Kidney tubule cell (primary cell): ENCODE measurements at places on chromosomes 5 and 9.

DNA sequence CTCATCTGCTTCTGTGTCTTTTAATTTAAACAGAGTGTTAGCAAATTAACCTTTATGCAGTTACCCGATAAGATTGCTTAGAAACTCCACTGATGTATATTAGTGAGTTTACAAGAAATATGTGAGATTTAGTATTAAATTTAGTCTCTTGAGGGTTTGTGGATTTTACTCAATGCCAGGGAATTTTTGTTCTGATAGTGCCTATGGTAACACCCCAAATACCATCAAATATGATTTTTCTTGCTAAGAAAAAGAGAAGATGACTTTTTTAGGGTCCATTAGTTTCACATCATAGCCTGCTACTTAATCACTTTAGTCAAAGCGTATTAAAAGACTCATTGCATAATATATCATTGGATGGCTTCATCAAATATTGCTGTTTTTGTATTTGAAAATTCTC is 224.9 kb downstream of the PCSK5 start:
- DNase-seq, result no peak

DNA sequence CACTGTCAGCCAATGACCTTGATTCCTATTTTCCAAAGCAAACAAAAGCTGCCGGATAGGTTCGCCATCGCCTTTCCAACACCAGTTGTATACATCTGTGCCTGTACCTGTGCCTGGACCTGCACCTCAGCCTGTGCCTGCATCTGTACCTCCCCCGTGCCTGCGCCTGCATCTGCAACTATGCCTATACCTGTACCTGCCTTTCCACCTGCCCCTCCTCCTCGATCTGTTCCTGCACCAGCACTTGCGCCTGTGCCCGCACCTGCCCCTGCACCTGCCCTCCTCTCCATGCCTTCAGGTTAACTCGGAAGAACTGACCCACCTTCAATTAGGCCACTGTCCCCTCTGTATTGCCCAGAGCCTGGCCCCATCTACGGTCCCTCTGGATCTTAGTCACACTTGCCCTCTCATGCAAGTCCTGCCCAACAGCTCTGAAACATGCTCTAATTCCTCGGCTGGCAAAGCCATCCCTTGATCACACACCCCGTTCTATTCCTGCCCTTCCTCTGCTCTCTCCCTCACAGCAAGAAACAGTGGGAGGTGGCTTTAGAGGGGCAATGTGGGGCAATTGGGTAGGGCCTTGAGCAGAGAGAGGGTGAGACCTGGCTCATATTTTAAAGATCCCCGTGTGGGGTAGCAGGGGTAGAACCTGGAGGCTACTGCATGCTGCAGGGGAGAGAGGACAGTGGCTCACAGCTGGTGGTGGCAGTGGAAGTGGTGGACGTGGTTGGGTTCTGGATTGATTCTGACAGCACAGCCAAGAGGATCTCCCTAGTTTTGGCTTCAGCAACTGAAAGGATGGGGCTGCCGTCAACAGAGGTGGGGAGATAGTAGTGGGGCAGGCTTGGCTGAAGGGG is 59.6 kb upstream of the PHYKPL start:
- no peak for DNase-seq

- DNase-seq, result no peak
Measured at GRCh38 chr9:8229226-8229625, 429.6 kb upstream of the DMAC1 start.

- no peak for DNase-seq
Measured at GRCh38 chr5:372556-372995, 51.1 kb downstream of the AHRR start.

- peak; percentile 54 for DNase-seq
Measured at GRCh38 chr9:104868303-104868686, 59.7 kb downstream of the ABCA1 start.

DNA sequence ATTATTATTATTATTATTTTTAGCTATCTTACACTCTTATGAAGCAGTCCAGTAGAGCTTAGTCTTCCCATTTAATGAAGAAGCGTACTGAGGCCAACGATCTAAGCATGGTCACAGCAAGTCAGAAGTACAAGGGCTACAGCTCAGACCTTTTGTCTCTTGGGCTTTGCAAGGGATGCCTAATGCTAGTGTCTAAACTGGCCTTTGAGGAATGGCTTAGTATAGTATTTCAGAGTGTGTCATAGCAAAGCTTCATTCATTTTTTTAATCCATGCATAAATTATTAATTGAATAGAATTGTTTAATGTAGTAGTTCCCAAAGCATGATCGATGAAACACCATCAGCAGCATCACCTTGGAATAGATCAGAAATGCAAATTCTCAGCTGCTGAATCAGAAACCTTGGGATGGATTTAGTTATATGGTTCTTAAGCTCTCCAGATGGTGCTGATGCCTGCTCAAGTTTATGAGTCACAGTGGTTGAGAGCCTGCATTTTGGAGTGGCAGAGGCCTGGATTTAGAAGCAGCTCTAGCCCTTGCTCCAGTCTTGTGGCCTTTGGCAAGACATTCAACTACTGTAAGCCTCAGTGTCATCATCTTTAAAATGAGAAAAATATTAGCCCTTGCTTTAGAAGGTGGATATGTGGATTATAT is 6.1 kb downstream of the IL12B start:
- DNase-seq, result peak; percentile 82

DNA sequence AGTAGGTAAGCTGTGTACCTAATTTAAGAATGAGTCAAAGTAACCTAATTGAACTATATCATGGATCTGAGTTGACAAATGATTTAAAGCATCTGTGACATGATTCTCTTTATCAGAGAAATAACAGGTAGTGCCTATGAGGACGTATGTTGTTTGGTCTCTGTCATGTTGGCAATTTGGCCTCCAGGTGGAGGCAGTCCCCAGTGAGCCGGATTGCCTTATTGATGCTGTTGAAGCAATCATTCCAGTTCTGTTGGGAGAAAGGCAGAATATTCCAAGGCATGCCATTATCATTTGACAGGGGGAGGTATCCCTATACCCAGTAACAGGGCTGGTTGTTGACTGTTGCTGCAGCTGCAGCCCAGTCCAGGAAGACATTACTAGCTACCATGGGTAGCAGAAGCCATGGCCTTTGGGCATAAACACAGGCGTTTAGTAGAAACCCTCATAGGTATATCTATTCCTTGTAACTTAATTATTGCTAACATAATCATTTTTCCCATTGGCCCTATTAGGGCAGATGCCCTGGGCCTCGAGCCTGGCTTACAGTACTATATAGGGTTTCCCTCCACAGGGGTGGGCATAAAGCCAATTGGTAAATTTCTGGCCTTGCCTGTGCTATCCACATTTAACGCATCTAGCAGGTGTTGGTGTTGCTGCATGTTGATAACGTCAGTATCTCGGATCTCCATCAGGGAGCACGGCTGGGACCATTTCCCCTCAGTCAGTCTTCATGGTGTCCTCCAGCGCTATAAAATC is 12.2 kb upstream of the SLC22A4 start:
- DNase-seq, result no peak
